ENCODE measurements at places on chromosomes 5 and 9.

DNA sequence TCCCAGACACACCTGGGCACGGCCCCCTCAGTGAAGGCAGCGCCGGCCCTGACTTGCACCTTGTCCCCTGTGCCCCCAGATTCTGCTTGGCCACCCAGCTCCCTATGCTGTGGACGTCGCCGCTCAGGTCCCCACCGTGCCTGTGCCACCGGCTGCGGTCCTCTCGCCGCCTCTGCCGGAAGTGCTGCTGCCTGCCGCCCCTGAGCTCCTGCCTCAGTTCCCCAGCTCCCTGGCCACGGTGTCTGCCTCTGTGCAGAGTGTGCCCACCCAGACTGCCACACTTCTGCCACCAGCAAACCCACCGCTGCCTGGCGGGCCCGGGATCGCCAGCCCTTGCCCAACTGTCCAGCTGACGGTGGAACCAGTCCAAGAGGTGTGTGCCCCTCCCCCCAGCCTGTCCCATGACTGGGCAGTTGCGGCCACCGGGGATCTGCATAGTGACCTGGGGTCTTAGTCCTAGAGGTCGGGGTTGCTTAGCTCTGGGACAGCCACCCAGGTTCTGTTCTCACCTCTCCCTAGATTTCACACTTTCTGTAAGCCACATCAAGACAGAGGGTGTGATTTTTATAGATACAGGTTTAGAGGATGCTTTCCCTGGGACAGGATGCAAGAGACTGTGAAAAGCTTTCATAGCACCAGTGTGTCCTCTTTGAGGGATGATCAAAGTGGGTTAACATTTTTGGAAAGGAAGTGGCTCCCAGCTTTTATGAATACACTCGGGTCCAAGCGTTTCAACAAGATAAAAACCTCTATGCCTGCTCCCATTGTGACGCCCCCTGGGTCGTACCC, 78.0 kb downstream of the WNK2 start:
- H3K4me1 ChIP-seq, result no peaks in the 10 kb centered on the region
- H3K27ac ChIP-seq, result no peak overlapping the region
- no peaks in the 10 kb centered on the region for H3K36me3 ChIP-seq
- H3K27me3 ChIP-seq, result no peaks in the 10 kb centered on the region
- H3K4me3 ChIP-seq, result no peak overlapping the region
- no peak for DNase-seq

GRCh38 chr9:87581949-87582637, 84.4 kb downstream of the DAPK1 start:
- H3K4me1 ChIP-seq, result peaks cover 10% of the 10 kb centered on the region
- no peak overlapping the region for H3K4me3 ChIP-seq
- no peaks in the 10 kb centered on the region for H3K36me3 ChIP-seq
- DNase-seq, result no peak
- H3K27me3 ChIP-seq, result no peaks in the 10 kb centered on the region

DNA sequence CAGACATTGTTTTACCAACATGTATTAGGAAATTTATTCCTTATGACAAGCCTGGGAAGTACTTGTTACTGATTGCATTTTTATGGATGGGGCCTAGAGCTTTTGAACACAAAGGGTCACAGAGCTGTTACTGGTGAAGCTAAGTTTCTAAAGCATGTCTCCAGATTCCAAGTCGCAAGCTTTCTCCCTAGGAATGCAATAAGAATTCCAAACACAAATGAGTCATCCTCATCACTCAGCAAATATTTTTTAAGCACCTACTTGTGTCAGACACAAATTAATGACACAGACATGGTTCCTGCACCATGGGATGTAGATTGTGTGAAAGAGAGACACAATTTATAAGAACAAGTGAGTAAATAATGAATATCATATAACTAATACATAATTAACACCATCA, 11.0 kb upstream of the SH3RF2 start:
- H3K27ac ChIP-seq, result no peak overlapping the region
- peaks cover 3% of the 10 kb centered on the region for H3K4me1 ChIP-seq
- DNase-seq, result peak; percentile 93
- H3K27me3 ChIP-seq, result no peaks in the 10 kb centered on the region
- H3K4me3 ChIP-seq, result no peak overlapping the region

GRCh38 chr9:38482918-38483592, 58.8 kb upstream of the IGFBPL1 start:
- H3K4me1 ChIP-seq, result peaks cover 8% of the 10 kb centered on the region
- no peaks in the 10 kb centered on the region for H3K36me3 ChIP-seq
- DNase-seq, result peak; percentile 41

- H3K4me1 ChIP-seq, result no peaks in the 10 kb centered on the region
- no peak for DNase-seq
- H3K4me3 ChIP-seq, result no peak overlapping the region
- no peaks in the 10 kb centered on the region for H3K27me3 ChIP-seq
Measured at GRCh38 chr5:163574472-163575440, 69.3 kb downstream of the MAT2B start.

DNA sequence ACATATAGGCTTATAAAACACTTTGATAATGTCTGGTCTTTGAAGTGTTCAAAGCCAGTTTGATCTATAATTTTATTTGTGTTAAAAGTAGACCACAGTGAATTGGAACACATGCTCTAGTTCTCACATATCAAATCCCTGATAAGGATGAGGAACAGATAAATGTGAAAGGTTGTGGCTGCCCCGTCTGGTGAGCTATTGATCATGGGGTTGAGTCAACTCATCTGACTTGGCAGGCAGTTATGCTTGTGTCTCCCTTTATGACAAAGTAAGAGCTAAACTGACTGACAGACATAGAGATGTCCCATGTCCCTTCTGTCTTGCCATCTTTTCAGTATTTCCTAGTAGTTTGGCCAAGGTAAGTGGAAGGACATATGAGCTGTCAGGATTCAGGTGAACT, 2.9 kb upstream of the ERMP1 start:
- DNase-seq, result no peak
- H3K27me3 ChIP-seq, result no peaks in the 10 kb centered on the region
- no peak overlapping the region for H3K4me3 ChIP-seq
- H3K36me3 ChIP-seq, result no peaks in the 10 kb centered on the region
- no peak overlapping the region for H3K27ac ChIP-seq
- peaks cover 2% of the 10 kb centered on the region for H3K4me1 ChIP-seq

DNA sequence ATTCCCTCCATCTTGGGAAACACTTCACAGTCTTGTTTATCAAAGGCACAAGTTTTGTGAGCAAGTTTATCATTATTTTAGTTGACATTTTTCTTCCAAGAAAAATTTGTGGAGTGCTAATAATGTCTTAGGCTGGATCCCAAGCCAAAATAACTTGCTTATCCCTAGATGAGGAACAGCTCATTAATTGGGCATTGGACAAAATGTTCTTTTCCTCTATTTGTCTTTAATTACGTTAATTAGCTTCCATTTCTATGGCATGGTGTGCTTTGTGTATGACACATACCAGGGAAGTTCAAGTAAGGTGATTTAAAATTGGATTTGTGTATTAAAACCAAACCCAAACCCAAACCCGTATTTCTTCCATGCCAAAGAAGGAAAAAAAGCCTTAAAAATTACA, 379.5 kb downstream of the SH3GL2 start:
- H3K27me3 ChIP-seq, result no peaks in the 10 kb centered on the region
- no peaks in the 10 kb centered on the region for H3K4me1 ChIP-seq
- H3K4me3 ChIP-seq, result no peak overlapping the region
- no peaks in the 10 kb centered on the region for H3K36me3 ChIP-seq
- DNase-seq, result no peak
- H3K27ac ChIP-seq, result no peak overlapping the region

GRCh38 chr9:99964336-99964735, 57.9 kb downstream of the STX17 start:
- H3K36me3 ChIP-seq, result no peaks in the 10 kb centered on the region
- H3K27ac ChIP-seq, result no peak overlapping the region

DNA sequence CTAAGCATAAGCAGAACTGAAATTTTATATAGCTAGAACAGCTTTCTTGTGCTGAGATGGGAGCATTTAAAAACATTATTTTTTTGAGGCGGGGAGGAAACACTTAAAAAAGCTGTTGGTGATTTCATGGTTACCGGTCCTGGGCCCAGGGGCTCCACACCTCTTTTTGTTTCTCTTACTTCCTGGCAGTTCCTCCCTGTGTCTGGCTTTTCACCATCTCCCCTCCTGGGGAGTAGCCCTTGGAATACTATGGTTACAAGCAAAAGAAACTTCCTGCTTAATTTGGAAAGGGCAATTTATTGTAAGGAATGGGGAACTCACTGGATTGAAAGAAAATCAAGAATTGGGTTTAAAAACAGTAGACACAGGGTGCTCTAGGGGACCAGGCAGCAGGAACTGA, 105.1 kb downstream of the SLC24A2 start:
- DNase-seq, result peak; percentile 13
- H3K4me1 ChIP-seq, result no peaks in the 10 kb centered on the region
- no peaks in the 10 kb centered on the region for H3K27me3 ChIP-seq

GRCh38 chr5:82747986-82748385, 329.2 kb downstream of the TMEM167A start:
- H3K27ac ChIP-seq, result no peak overlapping the region
- no peak overlapping the region for H3K4me3 ChIP-seq
- H3K27me3 ChIP-seq, result no peaks in the 10 kb centered on the region
- no peaks in the 10 kb centered on the region for H3K4me1 ChIP-seq

DNA sequence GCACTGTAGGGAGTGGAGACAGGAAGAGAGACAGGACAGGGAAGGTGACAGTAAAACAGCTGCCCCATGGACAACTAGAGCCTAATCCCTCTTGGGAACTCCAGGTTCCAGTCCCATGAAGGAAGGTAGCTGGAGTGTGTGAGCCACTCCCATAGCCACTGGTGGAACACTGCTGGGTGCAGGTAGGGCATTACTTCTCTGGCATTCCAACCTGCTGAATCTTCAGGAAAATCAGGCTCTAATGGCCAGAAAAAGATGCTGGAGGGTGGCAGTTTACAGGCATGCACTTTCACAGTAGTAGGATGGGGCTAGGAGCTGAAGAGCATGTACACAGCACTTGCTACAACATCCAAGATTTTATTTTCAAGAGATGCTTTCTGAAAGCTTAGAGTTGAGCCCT, 259.4 kb downstream of the AUH start:
- no peak overlapping the region for H3K4me3 ChIP-seq
- H3K27ac ChIP-seq, result no peak overlapping the region
- H3K4me1 ChIP-seq, result no peaks in the 10 kb centered on the region
- no peaks in the 10 kb centered on the region for H3K27me3 ChIP-seq
- no peak for DNase-seq
- no peaks in the 10 kb centered on the region for H3K36me3 ChIP-seq

- DNase-seq, result no peak
- H3K27me3 ChIP-seq, result no peaks in the 10 kb centered on the region
- H3K4me3 ChIP-seq, result no peak overlapping the region
- no peaks in the 10 kb centered on the region for H3K36me3 ChIP-seq
- H3K27ac ChIP-seq, result no peak overlapping the region
Measured at GRCh38 chr9:88358723-88359122, 29.5 kb upstream of the SPIN1 start.

DNA sequence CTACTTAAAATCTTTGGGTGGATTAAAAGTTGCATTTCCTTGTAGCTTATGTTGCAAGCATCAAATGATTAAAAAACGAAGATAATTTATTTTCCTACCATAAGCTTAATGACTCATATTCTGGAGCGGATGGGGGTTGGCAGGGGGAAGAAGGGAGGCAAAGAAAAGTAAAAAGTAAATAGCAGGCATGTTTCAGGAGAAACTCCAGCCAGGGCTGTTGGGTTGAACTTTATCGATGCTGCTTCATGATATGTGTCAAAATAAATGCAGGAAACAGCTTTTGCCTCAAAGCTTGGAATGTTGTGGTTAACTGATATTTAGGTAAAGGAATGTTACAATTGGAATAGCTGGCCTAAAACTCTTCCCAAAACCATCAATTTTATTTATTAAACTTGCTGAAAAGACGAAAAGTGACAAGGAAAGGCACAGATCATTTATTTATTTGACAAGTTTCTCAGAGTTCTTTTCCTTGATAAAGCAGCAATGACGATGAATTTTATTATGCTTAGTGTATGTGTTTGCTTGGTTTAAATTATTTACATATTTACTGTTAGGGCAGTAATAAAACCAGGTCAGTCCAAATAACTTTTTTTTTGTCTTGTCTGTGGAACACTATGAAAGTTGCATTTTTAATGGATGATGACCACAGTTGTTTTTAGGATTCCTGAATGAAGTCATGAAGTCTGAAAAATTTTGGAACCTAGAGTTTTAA, 177.9 kb downstream of the PCSK1 start:
- H3K27ac ChIP-seq, result no peak overlapping the region
- no peak overlapping the region for H3K4me3 ChIP-seq
- no peaks in the 10 kb centered on the region for H3K27me3 ChIP-seq
- no peaks in the 10 kb centered on the region for H3K36me3 ChIP-seq
- DNase-seq, result no peak
- H3K4me1 ChIP-seq, result no peaks in the 10 kb centered on the region

DNA sequence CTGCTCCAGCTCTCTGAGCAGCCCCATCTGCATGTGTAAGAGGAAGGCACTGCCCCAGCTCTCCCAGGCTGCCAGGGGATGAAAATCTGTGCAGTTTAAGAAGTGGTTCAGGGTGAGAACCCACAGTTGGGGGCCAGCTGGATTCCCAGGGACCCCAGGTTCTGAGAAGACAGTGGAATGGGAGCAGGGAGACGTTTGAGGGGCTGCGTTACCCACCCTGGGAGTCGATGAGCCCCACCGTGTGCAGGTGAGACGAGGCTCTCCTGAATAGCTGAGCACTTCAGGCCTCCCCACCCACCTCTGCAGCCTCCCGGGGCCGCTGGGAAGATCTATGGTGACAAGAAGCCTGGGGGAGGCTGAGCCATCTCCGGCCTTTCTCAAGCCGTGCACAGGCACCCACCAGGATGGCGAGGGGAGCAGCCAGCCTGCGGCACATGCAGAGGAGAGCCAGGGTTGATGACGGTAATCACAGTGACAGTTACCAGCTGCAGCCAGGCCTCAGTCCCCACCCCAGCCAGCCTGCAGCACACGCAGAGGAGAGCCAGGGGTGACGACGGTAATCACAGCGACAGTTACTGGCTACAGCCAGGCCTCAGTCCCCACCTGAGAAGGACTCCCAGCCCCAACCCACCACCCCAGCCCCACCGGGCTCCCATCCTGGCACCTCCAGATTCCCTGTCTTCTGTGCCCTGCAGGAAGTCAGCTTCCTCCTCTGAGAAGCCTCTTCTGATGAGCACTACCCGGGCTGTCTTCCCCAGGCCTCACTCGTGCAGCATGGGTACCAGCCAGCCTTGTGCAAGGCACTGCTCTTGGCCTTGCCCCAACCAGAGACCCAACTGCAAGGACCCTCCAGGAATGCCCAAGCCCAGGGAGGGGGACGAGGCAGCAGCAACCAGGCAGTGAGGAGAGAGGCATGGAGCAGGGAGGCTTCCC, 150.8 kb upstream of the PPP1R26 start:
- H3K4me3 ChIP-seq, result no peak overlapping the region
- no peak for DNase-seq
- no peaks in the 10 kb centered on the region for H3K27me3 ChIP-seq
- no peak overlapping the region for H3K27ac ChIP-seq

DNA sequence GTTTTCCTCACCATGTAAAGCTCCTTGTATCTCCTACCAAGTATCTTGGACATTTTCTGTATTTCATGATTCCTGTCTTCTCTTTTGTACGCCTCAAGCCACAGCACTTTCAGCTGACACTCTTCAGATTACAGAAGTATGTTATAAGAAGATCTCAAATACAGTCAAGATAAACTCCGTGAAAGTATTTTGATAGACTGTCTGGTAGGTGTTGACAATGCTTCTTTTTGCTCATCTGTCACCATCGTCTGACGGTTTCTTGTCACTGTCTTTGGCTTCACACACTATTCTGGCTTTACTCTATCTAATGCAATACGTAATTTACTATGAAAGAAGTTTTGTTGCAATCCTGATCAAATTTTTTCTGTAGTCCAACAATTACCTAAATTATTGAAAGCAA, 294.5 kb upstream of the CDH12 start:
- no peaks in the 10 kb centered on the region for H3K36me3 ChIP-seq
- DNase-seq, result no peak
- H3K4me3 ChIP-seq, result no peak overlapping the region
- H3K27ac ChIP-seq, result no peak overlapping the region

- peaks cover 4% of the 10 kb centered on the region for H3K4me1 ChIP-seq
- H3K4me3 ChIP-seq, result peak within 1 kb of the TSS; percentile 91
- no peaks in the 10 kb centered on the region for H3K36me3 ChIP-seq
- H3K27ac ChIP-seq, result peak within 1 kb of the TSS; percentile 25
- H3K27me3 ChIP-seq, result no peaks in the 10 kb centered on the region
Measured at GRCh38 chr9:126804696-126805553, at the start of gene ZBTB43. Gene ZBTB43 (plus strand): TSS chr9:126805040. CDS start chr9:126832510, 27,470 bp downstream.

Measured in mesendoderm (in vitro differentiated cells).